ENCODE measurements at places on chromosomes 13 and 19. TPM values are rescaled to one million over a fixed set of nuclear protein-coding genes. Genes with fewer than 3 reads are reported as not detected.

The PKN1 gene
- 138 TPM for total RNA-seq

GRCh38 chr19:16384688-16385087 lies 60.1 kb downstream of the KLF2 start:
- H3K27ac ChIP-seq = no peak overlapping the region
- DNase-seq = no peak
- no peaks in the 10 kb centered on the region for H3K27me3 ChIP-seq
- H3K4me3 ChIP-seq = no peak overlapping the region

GRCh38 chr13:19587635-19588300 lies 26.4 kb upstream of the TPTE2 start:
- no peaks in the 10 kb centered on the region for H3K36me3 ChIP-seq
- H3K4me3 ChIP-seq = no peak overlapping the region
- no peaks in the 10 kb centered on the region for H3K4me1 ChIP-seq

DNA sequence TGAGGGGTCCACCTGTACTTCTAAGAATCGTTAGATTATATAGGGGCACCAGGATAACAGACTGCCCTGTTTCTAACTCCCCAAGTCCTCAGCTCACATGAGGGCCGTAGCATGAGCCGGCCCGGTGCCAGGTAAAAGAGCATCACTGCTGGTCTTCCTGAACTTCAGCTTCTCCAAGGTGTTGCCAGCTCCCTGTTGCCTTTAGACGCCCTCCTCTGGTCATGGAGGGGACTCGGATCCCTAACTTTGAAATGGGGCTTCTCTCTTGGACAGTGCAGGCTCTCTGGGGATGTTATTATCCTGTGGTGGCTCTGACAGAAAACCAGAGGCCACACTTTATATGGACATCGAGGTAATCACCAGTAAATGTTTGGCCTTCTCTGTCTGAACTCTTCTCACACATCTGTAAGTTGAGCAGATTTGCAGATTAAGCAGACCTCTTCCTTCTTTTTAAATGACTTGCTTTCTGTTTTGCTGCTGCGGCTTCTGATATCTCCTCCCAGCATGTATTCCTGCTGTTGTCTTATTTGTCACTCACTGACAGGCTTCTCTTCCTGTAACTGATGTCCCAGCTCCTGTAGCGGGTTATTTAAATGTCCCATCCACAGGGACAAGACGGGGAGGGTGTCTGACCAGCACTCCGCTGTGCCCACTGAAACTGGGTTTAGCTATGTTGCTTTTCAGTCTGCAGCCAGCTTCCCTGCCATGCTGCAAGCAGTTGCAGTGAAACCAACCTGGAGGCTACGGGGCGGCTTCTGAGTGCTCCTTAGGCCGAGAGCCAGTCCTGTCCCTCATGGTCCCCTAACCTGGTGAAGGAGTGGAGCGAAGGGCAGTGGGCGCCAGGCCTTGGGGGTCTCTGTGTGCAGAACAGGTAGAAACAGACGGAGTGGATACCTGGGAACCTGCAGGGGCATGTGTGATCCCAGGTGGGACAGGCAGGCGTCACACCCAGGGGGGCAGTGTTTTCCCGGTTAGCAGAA lies 39.2 kb downstream of the TSSK6 start:
- DNase-seq = no peak
- no peak overlapping the region for H3K4me3 ChIP-seq
- H3K36me3 ChIP-seq = peaks cover 25% of the 10 kb centered on the region
- no peaks in the 10 kb centered on the region for H3K27me3 ChIP-seq
- H3K4me1 ChIP-seq = peaks cover 10% of the 10 kb centered on the region

DNA sequence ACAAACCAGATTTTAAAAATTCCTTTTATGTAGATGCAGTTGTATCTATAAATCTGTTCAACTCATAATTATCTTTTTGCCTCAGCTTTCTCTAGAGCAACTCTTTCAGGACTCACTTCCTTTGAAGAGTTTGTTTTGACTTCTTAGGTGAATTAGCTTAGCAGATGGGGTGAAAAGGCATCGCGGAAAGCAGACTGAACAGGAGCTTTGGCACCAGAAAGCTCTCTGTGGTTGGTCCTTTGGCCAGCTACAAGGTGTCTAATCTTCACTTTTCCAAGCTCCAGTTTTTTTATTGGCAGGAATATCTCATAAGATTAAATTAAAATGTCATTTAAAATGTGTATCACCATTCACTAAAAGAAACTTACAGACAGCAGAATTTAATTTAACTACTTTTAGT lies 60.6 kb upstream of the KLF12 start:
- no peak for DNase-seq
- H3K27ac ChIP-seq = no peak overlapping the region
- peaks cover 10% of the 10 kb centered on the region for H3K4me1 ChIP-seq
- H3K4me3 ChIP-seq = no peak overlapping the region
- H3K36me3 ChIP-seq = no peaks in the 10 kb centered on the region

GRCh38 chr13:112870051-112870331 lies 99.0 kb upstream of the MCF2L start:
- no peak overlapping the region for H3K4me3 ChIP-seq
- H3K36me3 ChIP-seq = peaks cover 9% of the 10 kb centered on the region
- no peaks in the 10 kb centered on the region for H3K27me3 ChIP-seq
- no peaks in the 10 kb centered on the region for H3K4me1 ChIP-seq
- H3K27ac ChIP-seq = no peak overlapping the region
- DNase-seq = no peak

DNA sequence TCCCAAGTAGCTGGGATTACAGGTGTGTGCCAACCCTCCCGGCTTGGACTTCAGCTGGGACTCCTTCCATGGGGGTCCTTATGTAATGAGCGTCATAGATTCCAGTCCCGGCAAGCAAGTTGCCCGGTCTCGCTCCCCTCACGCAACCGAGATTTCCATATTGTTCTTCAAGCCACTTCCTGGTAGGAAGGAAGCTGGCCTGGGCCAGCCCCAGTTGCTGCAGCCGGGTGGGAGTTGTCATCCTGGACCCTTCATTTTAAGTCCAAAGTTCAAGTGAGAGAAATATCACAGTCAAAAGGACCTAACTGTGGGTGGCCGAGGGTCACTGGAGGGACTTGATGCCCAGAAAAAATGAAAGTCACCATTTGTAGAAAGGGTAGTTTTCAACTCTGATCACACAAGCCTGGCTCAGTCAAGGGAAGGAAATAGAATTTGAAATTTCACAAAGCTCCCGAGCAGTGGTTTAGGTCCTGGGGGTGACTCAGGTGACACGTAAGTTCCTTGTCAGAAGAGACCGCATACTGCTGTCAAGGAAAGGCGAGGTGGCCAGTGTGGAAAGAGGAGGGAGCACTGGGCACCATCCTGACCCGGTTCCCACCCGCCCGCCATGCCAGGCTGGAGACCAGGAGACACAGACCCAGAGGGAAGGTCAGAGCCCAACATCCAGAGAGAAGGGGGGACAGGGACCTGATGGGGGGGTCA lies 5.3 kb downstream of the FGF21 start:
- no peaks in the 10 kb centered on the region for H3K36me3 ChIP-seq
- peaks cover 11% of the 10 kb centered on the region for H3K4me1 ChIP-seq
- peaks cover 55% of the 10 kb centered on the region for H3K27me3 ChIP-seq
- H3K4me3 ChIP-seq = no peak overlapping the region

- DNase-seq = no peak
- H3K36me3 ChIP-seq = no peaks in the 10 kb centered on the region
- H3K27ac ChIP-seq = no peak overlapping the region
- no peak overlapping the region for H3K4me3 ChIP-seq
- no peaks in the 10 kb centered on the region for H3K27me3 ChIP-seq
Measured at GRCh38 chr13:70375718-70376117, 267.5 kb upstream of the KLHL1 start.

The DAND5 gene
- 0.47 TPM for total RNA-seq

DNA sequence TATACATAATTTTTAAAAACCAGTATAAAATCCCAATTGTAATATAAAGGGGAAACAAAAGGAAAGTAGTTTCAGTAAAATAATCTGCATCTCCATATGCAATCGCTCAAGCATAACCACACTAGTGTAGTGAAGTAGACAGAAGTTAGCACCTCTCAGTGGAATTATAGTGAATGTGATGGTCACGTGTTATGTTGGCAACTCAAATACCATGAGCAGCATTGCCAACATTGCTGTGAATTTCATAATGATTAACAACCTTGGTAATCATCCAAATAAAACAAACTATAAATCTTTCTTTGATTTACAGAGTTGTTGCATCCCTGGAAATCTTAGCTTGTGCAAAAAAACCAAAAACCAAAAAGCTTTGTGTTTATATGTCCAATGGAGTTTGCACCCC lies 77.3 kb upstream of the SIAH3 start:
- H3K27ac ChIP-seq = no peak overlapping the region
- H3K36me3 ChIP-seq = peaks cover 4% of the 10 kb centered on the region
- H3K4me3 ChIP-seq = no peak overlapping the region
- peaks cover 23% of the 10 kb centered on the region for H3K27me3 ChIP-seq

GRCh38 chr13:113584870-113585671 lies 518 bp downstream of the TFDP1 start:
- H3K27ac ChIP-seq = no peak overlapping the region
- H3K4me1 ChIP-seq = no peaks in the 10 kb centered on the region
- peak; percentile 0 for DNase-seq
- H3K4me3 ChIP-seq = peak overlapping the region; percentile 79

GRCh38 chr13:50366488-50367174 lies 351.4 kb downstream of the KCNRG start:
- no peak for DNase-seq
- H3K4me3 ChIP-seq = peak overlapping the region; percentile 59
- H3K27me3 ChIP-seq = no peaks in the 10 kb centered on the region
- H3K4me1 ChIP-seq = peaks cover 27% of the 10 kb centered on the region
- peak overlapping the region; percentile 68 for H3K27ac ChIP-seq

DNA sequence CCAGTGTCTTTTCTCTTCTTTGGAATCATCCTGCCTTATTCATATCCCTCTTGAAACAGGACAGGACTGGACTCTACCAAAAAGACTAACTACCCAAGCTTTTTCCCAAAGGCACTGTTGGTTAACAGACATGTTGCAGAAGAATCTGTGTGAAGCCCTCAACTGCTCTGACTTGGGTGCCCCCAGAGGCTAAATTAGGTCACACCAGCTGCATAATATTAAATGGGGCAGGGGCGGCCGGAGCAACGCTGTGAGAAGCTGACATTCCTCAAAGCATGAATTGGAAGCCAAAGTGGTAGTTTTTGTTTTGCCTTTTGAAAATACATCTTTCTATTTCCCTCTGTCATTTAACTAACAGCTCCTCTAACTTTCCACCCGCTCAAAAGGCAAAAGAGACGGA lies 185.9 kb downstream of the LHFPL6 start:
- H3K27me3 ChIP-seq = peaks cover 13% of the 10 kb centered on the region
- no peaks in the 10 kb centered on the region for H3K36me3 ChIP-seq
- no peak overlapping the region for H3K4me3 ChIP-seq
- H3K27ac ChIP-seq = no peak overlapping the region
- peaks cover 8% of the 10 kb centered on the region for H3K4me1 ChIP-seq
- DNase-seq = no peak

- peak; percentile 96 for DNase-seq
- peaks cover 8% of the 10 kb centered on the region for H3K36me3 ChIP-seq
- H3K4me3 ChIP-seq = peak overlapping the region; percentile 55
- peak overlapping the region; percentile 98 for H3K27ac ChIP-seq
- H3K4me1 ChIP-seq = peaks cover 25% of the 10 kb centered on the region
Measured at GRCh38 chr19:43675269-43675879, 5.4 kb upstream of the PLAUR start.

DNA sequence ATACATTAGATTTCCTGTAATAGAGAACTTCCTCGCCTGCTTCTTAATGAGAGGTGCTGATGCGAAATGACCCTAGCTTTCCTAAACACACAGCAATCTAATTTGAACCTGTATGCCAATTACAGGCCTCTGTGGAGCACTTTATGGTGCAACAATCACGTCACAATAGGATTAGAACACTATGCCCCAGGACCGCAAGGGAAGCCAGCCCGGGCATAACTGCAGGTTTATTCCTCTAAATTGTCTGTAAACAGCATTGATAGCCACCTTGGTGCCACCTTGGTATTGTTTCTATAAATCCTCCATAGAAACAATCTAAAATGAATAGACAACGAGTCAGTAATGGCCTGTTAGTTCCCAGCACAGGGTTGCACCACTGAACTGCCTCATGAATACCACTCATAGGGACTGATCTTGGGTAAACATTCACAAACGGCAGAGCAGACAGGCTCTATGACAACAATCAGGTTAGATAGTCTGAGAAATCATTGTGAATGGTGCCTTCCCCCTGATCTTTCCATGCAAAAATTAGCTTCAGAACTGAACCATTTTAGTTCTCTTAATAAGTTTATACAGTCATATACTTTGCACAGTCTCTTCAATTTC lies 182.5 kb upstream of the OBI1 start:
- H3K27ac ChIP-seq = no peak overlapping the region
- no peaks in the 10 kb centered on the region for H3K27me3 ChIP-seq
- H3K36me3 ChIP-seq = no peaks in the 10 kb centered on the region
- no peak for DNase-seq

- no peak overlapping the region for H3K4me3 ChIP-seq
- peak overlapping the region; percentile 63 for H3K27ac ChIP-seq
- peaks cover 31% of the 10 kb centered on the region for H3K36me3 ChIP-seq
- H3K27me3 ChIP-seq = no peaks in the 10 kb centered on the region
- DNase-seq = no peak
Measured at GRCh38 chr19:55473225-55474012, 3.0 kb upstream of the ZNF628 start.

DNA sequence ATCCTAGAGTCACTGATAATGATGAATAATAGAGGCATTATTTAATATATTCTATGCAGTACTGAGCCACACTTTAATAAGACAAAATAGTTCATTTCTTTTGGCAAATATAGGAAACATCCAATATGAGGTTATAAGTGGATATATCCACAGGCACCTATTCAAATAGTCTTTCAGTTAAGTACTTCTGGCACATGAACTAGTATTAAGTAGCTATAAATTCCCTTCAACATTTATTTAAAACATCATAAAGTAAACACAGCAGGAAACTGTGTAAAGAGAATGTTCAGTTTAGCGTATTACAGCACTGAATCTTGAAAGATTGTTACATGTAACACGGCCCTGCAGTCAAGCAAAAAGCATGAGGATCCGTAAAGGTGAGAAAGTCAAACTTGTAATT lies 463.3 kb upstream of the KLF12 start:
- no peak overlapping the region for H3K27ac ChIP-seq
- H3K4me3 ChIP-seq = no peak overlapping the region
- no peaks in the 10 kb centered on the region for H3K36me3 ChIP-seq
- no peaks in the 10 kb centered on the region for H3K4me1 ChIP-seq

GRCh38 chr19:50794074-50794875 lies 4.1 kb downstream of the ACP4 start:
- peaks cover 64% of the 10 kb centered on the region for H3K36me3 ChIP-seq
- H3K4me1 ChIP-seq = no peaks in the 10 kb centered on the region
- DNase-seq = peak; percentile 66
- H3K27me3 ChIP-seq = peaks cover 25% of the 10 kb centered on the region
- H3K4me3 ChIP-seq = peak overlapping the region; percentile 17

- no peak overlapping the region for H3K27ac ChIP-seq
- no peak overlapping the region for H3K4me3 ChIP-seq
- no peak for DNase-seq
- no peaks in the 10 kb centered on the region for H3K36me3 ChIP-seq
- no peaks in the 10 kb centered on the region for H3K4me1 ChIP-seq
Measured at GRCh38 chr13:76707360-76707759, 178.8 kb downstream of the KCTD12 start.

GRCh38 chr13:113361406-113361805 lies 2.5 kb downstream of the GRTP1 start:
- peaks cover 10% of the 10 kb centered on the region for H3K36me3 ChIP-seq
- H3K4me1 ChIP-seq = no peaks in the 10 kb centered on the region
- no peak overlapping the region for H3K27ac ChIP-seq
- H3K27me3 ChIP-seq = no peaks in the 10 kb centered on the region

The NR2F6 gene
- 33.5 TPM for total RNA-seq

Measured in Calu3 (cell line).